ENCODE measurements at places on chromosomes 13 and 19.

DNA sequence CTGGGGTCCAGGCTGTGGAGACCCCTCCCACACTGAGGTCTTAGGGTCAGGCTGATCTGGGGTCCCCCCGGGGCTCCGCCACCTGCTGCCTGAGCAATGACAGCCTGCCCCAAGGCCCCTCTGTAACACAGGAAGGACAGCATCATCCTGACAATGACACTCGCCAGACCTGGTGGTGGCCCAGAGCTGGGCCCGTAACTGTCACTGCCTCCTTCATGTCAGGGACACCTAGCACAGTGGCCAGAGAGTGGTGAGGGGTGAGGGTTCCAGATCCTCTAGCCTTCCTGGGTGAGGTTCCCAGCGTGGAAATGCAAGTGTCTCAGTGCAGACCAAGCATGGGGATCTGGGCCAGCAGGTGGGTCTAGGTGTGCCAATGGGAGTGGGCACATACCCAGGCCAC, 27.8 kb downstream of the OPA3 start:
- DNase-seq, result no peak

DNA sequence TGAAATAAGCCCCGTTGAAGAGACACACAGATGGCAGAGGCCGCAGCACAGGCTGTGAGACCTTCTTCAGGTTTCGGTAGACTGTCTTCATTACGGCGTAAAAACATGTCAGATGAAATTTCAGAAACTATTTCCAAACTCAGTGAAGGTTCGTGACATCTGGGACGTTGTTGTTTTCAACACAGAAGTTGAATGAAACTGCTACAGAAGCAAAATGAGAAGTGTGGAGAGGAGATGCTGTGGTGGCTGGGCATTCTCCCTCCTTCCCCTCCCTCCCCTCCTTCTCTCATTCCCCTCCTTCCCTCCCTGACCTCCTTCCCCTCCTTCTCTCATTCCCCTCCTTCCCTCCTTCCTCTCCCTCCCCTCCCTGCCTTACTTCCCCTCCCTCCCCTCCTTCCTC, 113.6 kb downstream of the ATP11A start:
- DNase-seq, result no peak

DNA sequence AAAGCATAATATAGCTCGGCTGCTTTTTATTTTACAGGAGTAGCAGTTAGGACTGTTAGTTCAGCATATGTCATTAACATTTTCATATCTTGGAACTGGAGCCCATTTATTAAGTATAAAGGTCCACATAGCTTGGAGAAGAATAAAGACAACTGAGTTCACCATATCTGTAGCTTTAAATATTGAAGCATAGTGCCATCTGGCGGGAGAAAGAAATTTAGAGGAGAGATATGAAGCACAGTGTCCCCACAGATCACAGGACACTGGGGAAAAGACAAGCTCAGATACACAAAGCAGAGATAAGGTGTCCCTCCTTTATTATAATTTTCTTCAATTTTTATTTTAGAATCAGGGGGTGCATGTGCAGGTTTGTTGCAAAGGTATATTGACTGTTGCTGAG, 104.7 kb upstream of the FREM2 start:
- peak; percentile 19 for DNase-seq

DNA sequence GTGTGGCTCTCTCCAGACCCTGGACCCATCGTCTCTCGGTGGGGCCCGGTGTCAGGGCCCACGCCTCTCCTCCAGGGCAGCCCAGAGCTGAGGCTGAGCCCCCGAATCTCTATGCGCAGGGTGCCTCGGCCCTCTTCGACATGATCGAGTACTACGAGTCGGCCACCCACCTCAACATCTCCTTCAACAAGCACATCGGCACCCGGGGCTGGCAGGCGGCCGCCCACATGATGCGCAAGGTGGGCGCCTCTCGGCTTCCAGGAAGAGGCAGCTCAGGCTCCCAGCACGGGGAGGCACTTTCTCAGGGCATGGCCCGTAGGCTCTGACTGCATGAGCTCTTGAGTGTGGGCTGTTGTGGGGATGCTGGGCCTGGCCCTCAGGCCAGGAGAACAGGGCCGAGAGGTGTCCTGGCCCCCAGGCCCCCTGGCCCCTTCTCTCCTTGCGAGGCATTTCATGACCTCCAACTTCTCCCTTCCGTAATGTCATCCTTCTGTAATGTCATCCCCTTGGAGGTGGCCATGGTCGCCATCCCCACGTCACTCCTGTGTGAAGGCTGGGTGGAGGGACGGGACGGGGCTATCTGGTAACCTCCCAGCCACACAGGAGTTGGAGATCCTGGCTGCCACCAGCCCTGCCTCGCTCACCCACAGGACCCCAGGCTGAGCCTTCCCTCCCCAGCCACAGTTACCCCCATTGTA, 19.4 kb downstream of the NKPD1 start:
- DNase-seq, result no peak

DNA sequence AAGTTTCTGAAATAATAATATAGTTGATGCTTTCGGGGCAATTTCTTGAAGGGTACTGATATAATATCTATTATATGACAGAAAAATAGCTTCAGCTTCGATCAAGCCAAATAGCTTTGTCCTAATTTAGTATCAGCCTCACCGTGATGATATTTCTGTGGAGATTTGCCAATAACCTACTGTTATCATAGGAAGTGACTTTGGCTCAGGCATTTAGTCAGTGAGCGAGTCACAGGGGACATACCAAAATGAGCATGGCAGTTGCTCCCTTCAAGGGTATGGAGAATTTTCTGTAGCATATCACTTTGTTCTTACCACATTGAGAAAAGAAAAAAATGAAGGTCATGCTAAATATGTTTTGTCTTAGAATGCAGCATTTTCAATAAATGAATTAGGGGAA, 767.6 kb upstream of the SLITRK1 start:
- DNase-seq, result no peak

GRCh38 chr13:40453351-40454021, 213.0 kb downstream of the FOXO1 start:
- no peak for DNase-seq

- DNase-seq, result no peak
Measured at GRCh38 chr19:5006201-5006600, 37.3 kb downstream of the KDM4B start.

GRCh38 chr19:6263735-6264444, 15.9 kb downstream of the MLLT1 start:
- no peak for DNase-seq

DNA sequence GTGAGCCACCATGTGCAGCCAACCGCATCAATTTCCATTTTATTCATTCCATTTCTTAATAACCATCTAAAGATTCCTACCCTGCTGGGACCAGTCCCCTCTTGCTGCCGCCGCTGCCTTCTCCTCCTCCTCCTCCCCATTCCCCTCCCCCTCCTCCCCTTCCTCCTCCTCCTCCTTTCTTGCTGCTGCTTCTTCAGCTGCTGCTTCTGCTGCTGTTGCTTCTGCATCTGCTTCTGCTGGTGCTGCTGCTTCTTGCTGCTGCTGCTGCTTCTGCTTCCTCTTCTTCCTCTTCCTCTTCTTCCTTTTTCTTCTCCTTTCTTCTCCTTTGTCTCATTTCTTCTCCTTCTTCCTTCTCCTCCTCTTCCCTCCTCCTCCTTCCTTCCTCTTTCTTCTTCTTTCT, 20.0 kb upstream of the SPRYD7 start:
- DNase-seq, result no peak

DNA sequence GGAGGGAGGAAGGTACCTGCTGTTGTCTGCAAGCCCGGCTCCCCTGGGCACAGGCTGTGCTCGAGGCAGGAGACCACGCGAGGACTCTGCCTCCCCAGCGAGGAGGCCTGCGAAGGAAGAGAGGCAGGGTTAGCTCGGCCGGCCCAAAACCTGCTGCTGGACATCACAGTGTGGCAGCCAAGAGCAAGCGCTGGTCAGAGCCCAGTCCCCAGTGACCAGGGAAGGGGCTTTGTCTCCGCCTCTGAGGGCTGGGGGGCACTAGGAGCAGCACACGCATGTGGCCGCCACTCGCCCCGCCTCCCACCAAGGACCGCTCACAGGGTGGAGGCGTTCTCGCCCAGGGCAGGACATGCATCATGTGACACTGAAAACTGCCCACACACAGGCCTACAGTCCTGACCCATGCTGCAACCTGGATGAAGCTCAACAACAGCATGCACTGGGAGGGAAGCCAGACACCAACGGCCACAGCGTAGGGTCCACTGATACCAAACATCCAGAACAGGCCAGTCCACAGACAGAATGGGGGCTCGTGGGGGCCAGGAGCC, 8.5 kb downstream of the MIER2 start:
- no peak for DNase-seq

DNA sequence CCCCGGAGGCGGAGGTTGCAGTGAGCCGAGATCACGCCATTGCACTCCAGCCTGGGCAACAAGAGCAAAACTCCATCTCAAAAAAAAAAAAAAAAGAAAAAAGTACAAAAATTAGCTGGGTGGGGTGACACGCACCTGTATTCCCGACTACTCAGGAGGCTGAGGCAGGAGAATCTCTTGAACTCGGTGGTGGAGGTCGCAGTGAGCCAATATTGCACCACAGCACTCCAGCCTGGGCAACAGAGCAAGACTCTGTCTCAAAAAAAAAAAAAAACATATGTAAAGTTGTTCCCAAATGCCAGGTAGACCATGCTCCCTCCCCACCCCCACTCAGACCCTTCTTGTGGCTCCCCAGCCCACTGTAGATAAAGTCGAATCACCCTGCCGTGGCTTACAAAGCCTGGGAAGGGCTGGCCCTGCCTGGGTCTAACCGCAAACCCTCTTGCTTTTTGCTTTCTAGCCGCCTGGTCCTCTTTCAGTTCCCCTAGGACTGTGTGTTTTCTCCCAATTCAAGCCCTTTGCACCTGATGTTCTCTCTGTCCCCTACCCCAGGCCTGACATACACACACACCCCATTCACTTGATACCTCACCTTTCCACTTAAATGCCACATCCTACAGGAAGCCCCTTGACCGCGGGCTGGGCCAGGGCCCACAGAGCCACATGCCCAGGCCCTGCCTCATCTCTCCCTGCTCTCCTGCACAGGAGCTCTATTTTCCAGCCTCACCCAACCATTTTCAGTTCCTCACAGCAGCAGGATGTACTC, 34.4 kb downstream of the MAP4K1 start:
- no peak for DNase-seq

- DNase-seq, result no peak
Measured at GRCh38 chr13:51222037-51222685, at the start of gene FAM124A. Gene FAM124A, plus strand, starts transcription at chr13:51222398. Its CDS starts 104 bp downstream, at chr13:51222502.

DNA sequence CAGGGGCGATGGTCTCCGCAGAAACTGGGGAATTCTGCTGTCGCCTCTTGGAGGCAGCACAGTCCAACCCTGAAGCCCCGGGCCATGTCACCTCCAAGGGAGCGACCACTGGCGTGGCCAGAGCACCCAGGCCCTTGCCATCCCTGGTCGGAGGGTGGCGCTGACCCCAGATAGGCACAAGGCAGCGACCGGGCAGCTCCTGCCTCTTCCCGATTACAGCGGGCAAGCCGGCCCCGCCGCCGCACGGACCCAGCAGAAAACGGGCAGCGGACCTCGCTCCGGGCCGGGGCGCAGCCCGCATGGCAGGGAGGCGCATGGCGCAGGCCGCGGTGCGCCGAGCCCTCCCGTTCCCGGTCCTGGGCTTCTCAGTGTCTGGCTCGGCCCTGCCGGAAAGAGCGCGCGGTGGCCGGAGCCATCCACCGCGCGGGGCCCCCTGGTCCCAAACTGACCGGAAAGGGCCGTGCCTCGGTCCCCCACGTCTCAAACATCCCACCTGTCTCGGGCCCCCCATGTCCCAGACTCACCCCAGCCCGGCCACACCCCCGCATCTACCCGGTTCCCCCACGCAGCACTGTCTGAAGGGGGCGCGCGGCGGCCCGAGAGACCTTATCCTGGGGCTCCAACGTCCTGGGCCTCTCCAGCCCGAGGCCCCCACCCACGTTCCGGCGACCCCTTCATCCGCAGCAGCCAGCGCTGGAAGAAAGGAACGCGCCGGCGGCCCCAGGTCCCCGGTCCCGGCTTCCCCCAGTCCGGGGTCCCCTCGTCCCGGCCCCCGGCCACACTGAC, 727 bp downstream of the CERS1 start:
- no peak for DNase-seq

DNA sequence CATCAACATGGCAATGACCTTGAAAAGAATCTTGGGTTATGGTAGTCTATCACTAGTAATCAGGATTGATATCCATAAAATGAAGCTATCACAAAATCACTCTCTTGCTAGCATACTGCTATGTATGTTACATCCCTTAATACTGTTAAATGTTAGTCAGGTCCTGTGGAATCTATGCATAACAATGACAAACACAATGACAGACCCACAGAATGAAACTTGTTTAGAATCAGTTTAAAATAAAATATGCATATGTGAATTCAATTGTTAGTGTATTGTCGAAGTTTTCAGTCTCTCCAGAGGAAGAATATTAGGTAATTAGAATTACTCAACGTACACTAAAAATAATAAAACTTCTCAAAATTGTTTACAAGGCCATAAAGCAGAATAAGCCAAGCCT, 137.6 kb downstream of the DACH1 start:
- DNase-seq, result no peak

GRCh38 chr19:58277748-58278540, 811 bp upstream of the ZNF8 start:
- DNase-seq, result no peak

- DNase-seq, result peak; percentile 30
Measured at GRCh38 chr13:111474136-111475002, 153.9 kb downstream of the TEX29 start.

DNA sequence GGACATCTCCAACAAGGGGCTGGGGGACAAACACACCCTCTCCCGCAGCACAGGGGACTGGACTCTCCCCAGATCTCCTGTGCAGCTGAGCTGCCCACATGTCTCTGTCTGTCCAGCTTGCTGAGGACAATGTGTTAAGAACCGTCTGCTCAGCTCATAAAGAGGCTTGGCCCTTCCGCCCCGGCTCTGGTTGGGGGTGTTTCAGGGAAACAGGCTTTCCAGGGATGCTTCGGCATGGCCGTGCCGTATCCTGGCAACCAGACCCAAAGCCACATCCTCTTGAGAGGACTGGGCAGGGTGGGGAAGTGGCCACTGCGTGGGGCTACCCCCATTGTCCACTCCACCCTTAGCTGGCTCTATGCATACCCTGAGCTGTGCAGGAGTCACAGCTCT, 41.1 kb upstream of the CHST8 start:
- DNase-seq, result no peak

DNA sequence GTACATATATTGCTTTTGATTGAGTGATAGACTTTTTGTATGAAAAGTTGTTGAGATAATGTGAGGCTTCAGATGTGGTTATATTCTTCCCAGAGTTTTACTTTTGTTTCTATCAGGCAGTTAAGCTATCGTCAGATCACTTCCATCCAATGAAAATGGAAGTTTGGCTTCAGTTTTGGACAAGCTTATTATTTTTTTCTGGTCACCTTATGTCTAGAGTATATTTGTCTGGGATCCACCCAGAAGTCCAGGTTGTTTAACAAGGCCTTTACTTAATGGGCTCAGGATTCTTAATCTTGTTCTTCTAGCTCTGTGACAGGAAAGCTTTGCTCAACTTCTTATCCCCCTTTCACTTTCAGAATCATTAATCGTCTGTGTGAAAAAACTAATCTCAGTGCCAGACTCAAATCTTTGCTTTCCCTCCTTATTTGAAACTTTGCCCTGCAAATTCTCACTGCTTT, 150.9 kb downstream of the PDS5B start:
- no peak for DNase-seq

DNA sequence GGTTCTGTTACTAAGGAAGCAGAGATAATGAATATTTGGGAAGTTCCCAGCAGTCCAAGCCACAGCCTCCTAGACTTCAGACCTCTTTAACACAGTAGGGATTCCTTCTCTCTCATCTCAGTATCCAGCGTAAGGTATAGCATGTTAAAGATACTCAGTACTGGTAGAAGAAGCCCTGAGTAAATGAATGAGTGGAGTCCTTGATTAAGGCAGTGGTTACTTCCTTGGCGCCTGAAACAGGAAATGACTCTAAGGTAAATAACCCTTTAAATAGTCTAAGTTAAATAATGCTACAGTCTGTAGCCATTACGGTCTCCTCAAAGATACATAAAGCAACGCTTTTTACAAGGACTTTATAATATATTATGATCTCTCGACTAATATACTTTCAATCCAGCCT, 650.8 kb upstream of the MIR17HG start:
- no peak for DNase-seq

All from right renal cortex interstitium (tissue), 3 donors.